ENCODE measurements at places on chromosomes 1 and 21.

DNA sequence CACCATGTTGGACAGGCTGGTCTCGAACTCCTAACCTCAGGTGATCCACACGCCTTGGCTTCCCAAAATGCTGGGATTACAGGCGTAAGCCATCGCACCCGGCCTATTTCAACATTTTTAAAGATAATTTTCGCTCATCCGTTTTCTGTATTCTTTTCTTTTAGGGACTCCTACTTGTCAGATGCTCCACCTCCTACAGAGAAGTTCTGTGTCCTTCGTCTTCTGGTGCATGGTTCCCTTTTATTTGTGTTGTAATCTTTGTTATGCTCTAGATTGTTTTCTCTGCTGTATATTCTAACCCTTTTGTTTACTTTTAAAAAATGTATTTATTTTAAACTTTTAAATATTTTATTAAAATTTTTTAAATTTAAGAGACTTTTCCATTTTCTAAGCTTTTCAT is 28.4 kb downstream of the CLDN14 start:
- no peak for DNase-seq

DNA sequence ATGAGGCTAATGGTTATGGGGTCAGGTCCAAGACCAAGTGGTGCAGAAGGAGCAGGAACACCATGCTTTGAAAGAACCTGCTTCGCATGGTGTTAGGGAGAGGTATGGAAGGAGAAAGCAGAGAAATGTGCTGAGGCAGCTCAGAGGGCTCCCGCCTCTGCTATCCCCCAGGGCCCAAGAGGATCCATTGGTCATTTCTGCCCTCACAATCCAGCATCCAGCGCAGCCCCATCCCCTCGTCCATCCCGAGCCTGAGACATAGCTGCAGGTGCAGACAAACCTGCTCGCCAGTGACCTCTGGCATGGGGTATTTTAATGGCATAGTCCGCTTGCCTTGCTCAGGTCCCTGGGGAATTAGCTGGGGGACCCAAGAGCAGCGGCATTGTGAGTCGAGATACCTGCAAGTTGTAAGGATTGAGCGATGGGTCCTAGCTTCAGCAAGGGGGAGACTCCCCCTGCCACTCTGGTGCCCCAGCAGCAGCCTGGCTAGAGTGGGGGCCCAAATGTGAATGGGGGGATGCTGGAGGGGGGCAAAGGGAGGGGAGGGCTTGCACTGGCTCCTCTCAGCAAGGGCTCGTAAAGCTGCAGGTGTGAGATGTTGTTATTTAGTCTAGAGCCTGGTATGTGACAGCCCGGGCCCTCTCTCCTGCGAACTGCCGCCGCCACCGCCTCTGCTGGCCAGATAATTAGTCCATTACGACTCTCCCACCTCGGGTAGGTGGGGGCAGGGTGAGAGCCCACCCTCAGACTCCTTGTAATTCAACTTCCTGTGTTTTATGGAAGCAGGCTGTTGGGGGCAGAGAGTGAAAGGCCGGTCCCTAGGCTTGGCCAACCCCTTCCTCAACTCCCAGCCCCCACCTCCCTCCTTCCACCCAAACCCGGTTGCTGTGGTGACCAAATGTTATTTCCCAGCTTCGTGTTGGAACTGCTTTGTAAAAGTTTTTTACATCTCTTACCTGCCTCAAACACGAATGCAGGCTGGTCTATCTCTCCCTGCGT is 118.8 kb downstream of the RNF220 start:
- no peak for DNase-seq

DNA sequence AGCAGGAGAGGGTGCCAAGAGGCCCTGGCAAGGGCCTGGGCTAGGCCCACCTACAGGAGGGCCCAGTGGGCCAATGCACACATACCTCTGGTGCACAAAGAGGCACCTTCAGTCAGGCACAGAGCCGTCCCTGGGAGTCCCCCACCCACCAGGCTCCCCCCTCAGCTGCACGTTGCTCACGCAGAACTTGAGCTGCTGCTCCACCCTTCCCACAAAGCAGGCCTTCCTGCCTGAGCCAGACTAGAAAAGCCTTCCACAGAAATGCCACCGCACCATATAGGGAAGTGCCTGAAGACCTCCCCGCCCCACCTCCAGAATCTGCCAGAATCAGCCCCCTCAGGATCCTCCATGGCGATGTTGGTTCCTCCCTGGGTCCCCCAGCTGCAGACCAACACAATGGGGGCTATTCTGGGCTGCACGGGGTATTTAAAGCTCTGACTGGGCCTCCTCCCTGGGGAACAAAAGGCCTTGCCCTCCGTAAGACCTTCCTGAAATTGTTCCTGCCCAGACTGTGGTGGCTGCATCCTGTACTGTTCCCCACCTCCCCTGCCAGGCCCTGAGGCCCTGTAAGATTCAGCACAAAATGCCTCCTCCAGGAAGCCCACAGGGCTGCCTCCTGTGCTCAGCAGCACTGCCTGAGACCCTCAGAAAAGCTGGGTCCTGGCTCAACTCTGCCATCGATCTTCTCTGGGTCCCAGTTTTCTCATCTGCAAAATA is 27.2 kb downstream of the HSPG2 start:
- DNase-seq: no peak

GRCh38 chr1:35809114-35810095 is 1.6 kb downstream of the AGO4 start:
- DNase-seq: no peak

GRCh38 chr1:228835911-228836310 is 100.6 kb downstream of the RHOU start:
- no peak for DNase-seq

GRCh38 chr1:111813440-111814304 is 58.0 kb downstream of the DDX20 start:
- DNase-seq: no peak

DNA sequence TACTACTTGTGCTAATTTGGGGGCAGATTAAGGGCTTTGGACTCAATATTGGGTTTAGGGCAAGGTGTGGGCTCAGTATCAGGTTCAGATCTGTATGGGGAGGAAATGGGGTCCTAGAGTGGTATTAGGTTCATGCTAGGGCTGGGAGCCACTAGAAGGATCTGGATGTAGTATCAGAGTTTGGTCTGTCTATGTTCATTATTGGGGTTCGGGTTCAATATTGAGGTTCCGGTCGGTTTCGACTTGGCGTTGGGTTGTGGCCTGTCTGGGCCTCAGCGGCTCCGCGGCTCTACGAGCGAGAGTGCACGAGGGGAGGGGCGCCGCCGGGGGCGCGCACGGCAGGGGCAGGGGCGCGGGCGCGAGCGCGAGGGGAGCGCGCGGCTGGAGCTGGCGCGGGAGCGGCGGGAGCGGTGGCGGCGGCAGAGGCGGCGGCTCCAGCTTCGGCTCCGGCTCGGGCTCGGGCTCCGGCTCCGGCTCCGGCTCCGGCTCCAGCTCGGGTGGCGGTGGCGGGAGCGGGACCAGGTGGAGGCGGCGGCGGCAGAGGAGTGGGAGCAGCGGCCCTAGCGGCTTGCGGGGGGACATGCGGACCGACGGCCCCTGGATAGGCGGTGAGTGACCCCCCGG is at the start of gene PTPRF:
Gene PTPRF, plus strand, starts transcription at position 401 of the 624 bp plus-strand sequence. CDS start 14,193 bp downstream, outside the sequence.
- peak; percentile 6 for DNase-seq

DNA sequence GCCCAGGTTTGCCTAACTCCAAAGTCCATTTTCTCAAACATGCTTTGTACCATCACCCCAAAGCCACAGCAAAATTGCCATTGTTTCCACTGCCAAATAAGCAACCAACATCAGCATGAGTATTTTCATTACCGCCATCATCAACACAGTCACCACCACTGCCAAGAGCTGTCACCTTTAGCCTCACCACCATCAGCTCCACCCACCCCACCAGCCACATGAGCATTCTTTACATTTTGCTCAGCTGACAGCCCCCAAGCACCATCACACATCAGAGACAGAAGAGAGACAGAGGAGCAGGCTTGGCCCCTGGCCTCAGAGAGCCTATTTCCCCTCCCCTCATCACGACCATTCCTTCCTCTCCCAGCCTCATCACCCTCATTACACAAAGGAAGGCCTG is 42.7 kb downstream of the TAS1R2 start:
- DNase-seq: no peak

GRCh38 chr1:165884690-165885304 is 57.4 kb downstream of the UCK2 start:
- DNase-seq: no peak

GRCh38 chr1:200028586-200029034 is 1.1 kb downstream of the NR5A2 start:
- no peak for DNase-seq

- no peak for DNase-seq
Observed at GRCh38 chr1:244394826-244395765, 56.6 kb downstream of the ADSS2 start.

- no peak for DNase-seq
Observed at GRCh38 chr1:228887101-228887500, 151.8 kb downstream of the RHOU start.

- DNase-seq: no peak
Observed at GRCh38 chr1:45172005-45172404, 34.4 kb downstream of the ZSWIM5 start.

DNA sequence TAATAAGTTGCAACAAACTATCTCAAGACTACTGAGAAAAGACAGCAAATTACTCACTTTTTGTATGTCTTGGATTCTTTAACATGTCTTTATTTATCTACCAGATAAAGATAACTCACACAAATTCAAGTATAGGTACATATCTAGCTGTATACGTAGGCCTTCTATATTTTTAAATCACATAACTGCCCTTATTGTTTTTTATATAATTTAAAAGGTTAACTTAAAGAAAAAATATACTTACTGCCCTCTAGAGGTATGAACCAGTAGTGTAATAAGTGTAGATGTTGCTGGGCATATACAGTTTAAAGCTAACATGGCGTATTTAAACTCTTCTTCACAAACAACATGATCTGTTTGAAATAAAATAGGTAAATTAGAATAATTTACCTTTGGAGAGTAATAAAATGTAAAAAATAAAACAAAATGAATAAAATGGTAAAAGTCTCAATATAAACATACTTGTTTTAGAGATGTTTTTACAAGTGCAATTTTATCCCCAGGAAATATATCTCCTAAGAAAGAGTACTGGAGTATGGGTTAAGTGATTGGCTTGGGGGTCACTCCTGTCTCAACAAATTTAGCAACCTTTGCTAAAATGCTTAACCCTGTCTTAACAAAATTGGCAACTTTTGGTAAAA is 235.2 kb downstream of the KCNT2 start:
- no peak for DNase-seq

All from activated CD4-positive, alpha-beta T cell treated with anti-CD3 and anti-CD28 coated beads for 24 hours (primary cell).